CD4-positive, alpha-beta T cell treated with Interferon alpha-2 for 1 hour (primary cell): ENCODE measurements at places on chromosomes 16 and 17.

- no peak for DNase-seq
These were observed 6.0 kb downstream of the CCDC137 start for GRCh38 chr17:81672504-81672903.

DNA sequence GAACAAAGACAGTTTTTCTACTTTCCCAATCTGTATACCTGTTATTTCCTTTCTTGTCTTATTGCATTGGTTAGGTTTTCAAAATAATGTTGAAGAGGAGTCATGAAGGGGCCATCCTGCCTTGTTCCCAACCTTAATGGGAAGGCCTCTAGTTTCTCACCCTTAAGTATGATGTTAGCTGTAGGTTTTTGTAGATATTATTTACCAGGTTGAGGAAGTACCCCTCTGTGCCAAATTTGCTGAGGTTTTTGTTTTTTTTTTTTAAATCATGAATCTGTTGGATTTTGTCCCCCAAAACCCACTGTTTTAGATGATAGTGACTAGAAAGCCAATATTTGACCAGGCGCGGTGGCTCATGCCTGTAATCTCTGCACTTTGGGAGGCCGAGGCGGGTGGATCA is 36.4 kb downstream of the VMP1 start:
- DNase-seq: no peak

- no peak for DNase-seq
These were observed 1144.4 kb upstream of the GOT2 start for GRCh38 chr16:59878479-59878878.

DNA sequence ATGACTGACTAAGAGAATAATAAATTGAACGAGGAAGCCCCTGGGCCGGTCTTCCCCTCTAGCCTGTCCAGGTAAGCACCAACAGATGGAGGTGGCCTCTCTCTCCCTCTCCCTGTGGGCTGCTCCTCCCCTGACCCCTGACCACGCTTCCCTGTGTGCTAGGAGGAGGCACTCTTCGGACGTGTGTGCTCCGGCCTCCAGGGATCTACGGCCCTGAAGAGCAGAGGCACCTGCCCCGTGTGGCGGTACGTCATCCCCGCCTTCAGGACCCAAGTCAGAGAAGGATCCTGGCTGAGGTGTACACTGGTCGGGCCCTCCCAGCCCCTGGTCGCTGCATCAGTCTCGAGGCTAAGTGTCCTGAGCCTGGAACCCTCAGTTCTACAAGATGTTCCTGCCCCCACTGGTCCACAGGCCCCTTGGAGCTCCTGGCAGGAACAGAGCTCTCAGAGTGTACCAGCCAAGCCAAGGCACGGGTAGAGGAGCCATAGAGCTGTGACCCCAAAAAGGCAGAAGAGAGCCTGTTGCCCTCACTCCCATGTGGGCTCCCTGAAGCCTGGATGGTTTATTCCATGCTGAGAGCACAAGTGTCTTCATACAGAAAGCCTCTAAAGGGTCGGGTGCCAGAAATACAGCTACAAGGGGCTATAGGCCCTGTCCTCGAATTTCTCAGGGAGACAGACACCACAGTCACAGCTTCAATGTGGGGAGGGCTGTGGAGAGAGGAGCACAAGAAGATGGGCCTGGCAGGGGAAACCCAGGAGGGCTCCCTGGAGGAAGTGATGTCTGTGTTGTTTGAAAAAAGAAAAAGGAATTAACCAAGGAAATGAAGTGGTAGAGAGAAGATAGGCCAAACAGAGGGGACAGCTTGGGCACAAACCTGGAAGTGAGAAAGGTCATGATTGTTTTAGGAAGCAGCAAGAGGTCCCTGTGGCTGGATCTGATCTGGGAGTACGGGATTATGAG is 15.9 kb downstream of the SDR42E2 start:
- no peak for DNase-seq

DNA sequence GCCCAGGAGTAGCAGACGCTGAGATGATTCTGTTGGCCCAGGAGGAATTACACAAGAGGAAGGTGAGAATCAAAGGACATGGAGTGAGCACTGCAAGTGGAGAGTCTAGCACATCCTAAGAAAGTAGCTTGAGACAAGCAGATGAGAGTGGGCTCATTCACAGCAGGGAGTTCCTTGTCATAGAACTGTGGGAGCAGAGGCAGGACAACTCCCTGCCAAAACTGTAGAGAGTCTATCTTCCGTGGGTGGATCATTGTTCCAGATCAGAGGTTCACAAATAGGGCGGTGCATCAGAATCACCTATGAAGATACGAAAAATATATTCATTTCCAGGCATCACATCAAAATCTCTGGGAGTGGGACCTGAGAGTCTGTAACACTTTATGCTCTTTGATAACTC is 288.9 kb upstream of the C16orf82 start:
- DNase-seq: no peak

DNA sequence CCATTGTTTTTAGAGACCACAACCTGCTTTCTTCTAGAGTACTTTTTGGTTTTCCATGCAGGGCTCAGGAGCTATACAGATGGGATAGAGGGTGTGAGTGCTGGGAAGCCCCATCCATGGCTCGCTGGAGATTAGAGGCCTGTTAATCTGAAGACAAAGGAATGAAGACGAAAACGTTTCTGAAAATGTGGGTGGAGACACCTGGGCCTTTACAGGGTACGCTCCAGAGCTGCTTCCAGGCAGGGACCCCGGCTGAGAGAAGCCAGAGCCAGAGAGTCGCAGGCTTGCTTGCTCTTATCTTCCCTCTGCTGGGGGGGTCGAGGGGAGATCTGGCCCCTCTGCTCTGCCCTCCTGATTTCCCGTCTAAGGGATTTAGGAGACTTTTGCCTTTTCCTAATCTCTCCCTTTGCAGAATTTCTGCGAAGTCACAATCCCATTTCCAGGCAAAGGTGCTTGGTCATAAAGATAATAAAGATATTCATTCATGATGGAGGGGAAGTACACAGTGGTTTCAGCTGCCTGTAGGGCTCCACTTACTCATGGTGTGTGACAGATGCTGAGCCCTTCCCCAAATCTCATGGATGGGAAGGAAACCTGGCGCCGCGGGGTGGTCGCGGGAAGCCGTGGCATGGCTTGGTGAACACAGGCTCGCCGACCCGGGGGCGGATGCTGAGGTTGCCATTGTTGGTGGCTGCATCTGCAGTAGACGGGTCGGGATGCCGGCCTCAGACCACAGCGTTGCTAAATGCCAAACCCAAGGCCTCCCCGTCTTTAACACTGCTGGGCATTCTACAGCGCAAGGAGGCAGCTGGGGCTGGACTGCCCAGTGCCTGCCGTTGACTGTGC is 4.8 kb upstream of the SOCS3 start:
- no peak for DNase-seq

DNA sequence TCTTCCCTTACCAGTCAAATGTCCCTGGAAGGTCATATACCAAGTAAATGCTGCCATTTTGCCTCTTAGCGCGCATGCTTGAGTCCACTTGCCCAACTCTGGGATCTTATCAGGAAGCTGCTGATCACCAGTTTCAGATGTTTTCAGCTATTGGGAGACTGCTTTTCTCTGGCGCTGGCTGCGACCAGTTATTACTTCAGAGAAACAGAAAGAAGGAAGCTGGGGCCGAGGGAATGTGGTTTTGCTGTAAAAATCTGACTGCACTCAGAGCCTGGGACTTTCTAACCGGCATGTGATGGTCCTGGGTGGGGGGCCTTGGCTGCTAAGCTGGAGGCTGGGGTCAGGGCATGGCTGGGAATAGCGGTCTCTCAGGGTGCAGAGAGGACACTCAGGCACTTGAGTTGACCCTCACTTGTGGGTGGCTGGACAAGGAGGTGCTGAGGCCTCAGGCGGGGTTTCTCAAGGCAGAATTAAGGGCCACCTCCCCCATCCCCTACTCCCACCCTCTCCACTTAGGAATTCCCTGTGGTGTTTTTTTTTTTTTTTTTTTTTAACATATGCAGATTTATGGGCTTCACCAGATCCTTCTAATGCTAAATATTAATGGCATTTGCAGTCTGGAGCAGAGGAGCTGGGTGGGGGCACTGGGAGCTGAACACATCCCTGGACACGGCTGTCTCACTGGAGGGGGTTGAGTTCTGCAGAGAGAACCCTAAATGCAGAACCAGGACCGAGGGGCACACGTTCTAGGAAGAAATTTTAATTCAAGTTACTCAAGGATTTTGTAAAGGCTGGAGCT is 145.8 kb downstream of the CYLD start:
- DNase-seq: no peak

GRCh38 chr17:56172517-56172982 is 19.3 kb downstream of the ANKFN1 start:
- DNase-seq: no peak

- DNase-seq: no peak
These were observed at the start of gene RGS11 for GRCh38 chr16:275786-276232. TSS of gene RGS11 (minus strand) at chr16:275944. CDS start at chr16:275911, 33 bp downstream.

DNA sequence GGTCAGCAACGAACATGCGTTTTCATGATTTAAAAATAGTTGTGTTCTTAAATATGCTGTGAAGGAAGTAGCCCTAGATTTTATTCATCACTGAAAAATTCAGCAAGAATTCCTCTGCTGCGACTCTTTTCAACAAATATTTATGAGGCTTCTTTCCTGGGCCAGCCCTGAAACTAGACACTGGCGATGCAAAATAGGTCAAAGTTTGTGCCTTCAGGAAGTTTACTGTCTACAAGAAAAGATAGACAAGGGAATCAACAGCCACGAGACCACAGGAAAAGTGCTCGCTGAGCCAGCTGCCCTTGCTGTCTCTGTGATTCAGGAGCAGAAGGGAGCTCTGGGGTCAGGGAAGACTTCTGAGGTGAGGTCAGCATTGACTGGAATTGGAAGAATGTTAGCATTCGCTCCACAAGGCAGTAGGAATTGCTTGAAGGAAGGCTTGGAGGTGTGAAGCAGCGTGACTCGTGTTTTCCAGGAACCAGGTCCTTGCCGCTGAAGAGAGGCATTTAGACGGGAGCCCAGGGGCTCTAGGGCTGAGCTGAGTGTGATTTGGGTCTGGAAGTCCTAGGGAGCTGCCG is 1.9 kb upstream of the RPL26 start:
- no peak for DNase-seq

GRCh38 chr16:77408607-77409006 is 26.2 kb downstream of the ADAMTS18 start:
- DNase-seq: no peak

DNA sequence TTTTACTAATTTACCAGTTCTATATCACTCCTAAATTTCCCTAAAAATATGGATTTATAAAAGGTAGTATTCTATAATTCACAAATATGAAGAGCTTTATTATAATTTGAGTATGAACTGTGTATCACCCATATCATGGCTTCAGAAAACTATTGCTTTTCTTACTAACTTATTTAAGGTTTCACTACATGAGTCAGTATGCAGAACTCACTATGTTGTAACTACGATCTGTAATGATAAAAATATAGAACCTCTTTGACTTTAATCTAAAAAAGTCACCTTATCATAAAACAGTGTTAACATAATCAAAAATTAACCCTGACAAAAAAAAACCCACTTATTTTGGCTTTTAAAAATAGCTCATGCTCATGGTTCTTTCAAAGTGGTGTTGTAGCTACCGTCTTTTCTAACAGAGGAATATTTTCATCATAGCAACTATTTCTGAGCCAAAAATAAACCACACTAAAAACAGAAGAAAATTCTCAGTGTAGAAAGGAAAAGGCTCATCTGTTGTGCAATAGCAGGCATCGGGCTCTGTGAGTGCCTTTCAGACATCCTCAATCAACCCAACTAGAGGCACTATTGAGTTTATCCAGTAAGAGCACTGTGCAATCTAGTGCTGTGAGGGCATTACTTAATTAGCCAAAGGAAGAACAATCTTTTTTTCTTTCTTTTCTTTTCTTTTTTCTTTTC is 42.1 kb downstream of the ITGAM start:
- peak; percentile 39 for DNase-seq

DNA sequence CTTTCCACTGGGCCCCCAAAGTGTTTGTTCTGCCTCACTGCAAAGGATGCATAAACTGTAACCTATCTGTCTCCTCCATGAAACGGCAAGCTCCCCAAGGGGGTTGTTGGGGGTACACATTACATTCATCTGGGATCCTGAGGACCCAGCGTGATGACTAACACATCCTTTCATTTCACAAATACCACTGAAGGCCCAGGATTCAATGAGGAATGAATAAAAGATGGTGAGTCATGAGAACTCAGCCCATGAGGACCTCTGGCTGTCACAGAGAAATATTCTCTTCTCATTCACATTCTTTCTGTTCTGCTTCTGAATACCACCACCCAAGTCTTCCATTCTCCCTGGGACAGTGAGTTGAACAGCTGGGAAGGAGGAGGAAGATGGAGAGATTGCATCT is 149.8 kb downstream of the RBFOX3 start:
- no peak for DNase-seq

GRCh38 chr16:8989099-8989878 is 25.6 kb upstream of the USP7 start:
- no peak for DNase-seq

DNA sequence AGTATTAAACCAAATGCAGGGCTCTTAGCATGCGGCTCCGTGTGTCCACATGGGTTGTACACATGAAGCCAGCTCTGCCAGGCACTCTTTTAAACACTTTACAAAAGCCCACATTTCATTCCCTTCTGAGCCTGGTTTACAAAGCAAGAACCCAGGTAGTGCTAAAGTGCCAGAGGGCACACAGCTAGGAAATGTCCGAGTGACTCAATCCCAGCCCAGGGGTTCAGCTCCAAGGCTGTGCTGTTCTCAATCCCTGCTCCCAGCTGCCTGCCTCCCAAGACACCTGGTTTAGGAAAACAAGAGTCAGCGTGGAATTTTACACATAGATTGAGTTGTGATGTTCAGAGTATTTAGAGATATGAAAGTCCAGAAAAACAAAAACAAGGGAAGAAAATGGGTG is 13.3 kb upstream of the DCAF7 start:
- no peak for DNase-seq

DNA sequence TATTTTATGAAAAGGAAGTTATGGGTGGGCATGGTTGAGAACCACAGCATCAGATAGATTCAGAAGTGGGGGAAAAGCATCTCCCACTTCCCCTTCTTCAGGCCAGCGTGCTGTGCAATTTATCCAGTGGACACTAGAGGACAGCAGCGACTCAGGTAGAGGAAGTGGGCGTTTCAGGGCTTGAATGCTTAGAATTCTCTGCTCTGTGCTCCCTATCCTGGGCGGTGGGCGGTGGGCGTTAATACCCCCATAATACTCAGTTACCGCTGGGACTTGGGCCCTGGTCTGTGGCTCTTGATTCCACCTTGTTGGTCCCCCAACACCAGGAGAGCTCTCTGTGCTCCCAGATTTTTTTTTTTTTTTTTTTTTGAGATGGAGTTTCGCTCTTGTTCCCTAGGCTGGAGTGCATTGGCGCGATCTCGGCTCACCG is 3.7 kb upstream of the LYZL6 start:
- DNase-seq: peak; percentile 48

DNA sequence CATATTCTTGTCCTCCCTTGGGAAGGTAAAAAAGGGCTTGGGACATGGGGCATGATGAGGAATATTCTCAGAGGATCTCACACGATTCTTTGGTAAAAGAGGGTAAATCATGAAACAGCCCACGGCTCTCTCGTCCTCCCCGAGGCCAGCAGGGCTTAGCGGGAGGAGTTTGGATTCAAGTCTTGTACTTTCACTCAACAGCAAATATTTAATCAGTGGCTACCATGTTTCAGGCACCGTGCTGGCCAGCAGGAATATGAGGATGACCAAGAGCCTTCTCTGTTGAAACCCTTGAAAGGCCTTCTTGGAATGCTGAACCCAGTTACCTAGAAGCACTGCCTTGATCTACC is 8.8 kb downstream of the MAP3K14 start:
- no peak for DNase-seq
